ENCODE measurements at places on chromosomes 1 and 21. TPM values are rescaled to one million over a fixed set of nuclear protein-coding genes. Genes with fewer than 3 reads are reported as not detected.

DNA sequence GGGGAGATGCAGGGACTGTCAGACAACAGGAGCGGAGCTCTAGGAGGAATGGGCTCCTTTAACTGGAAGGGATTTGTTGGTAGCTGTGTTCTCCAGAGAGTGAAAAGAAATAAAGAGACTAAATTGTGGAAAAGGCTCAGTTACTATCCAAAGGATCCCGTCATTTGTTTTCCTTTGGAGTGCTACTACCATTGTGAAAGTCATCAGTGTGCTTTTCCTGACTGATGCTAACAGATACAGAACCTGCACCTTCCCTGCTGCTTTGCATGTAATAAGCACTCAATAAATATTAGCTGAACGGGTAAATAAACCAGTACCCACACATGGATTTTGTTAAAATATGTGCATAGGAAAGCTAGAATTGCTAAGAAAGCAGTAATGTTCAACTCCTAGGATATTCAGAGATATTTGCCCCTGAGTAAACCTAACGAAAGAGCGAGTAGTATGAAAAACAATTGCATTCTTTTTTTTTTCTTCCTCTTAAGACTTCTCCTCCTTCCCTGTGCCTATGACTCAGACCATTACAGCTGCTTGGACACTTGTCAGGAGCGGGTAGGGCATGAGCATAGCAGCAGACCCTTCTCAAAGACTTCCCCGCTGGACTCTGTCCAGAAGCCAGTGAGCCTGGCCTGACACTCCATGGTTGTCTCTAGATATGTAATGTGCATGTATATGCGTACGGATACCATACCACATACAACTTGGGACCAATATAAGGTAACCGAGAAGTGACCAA, 41.7 kb downstream of the PTGFRN start:
- H3K4me3 ChIP-seq, result no peak overlapping the region
- H3K27me3 ChIP-seq, result peaks cover 23% of the 10 kb centered on the region
- H3K27ac ChIP-seq, result no peak overlapping the region
- H3K36me3 ChIP-seq, result no peaks in the 10 kb centered on the region

Gene FCRL6
- total RNA-seq, result not detected

DNA sequence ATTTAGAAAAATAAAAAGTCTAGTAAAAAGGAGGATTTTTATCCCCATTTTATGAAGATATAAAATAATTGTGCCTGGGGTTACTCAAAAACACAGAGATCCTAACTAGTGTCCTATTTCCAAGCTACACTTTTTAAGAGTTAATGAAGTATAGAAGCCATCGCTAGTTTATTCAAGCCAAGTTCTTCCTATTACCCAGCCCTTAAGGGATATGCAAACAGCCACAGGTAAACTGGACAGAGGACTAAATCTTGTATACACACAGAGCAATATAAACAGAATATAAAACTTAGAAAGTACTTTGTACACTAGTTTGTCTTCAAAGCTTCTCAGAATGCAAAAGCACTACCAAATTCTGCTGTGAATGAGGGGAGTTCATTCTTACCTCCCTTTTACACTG, 111.1 kb downstream of the RERE start:
- peaks cover 5% of the 10 kb centered on the region for H3K36me3 ChIP-seq
- H3K4me3 ChIP-seq, result no peak overlapping the region
- H3K27me3 ChIP-seq, result no peaks in the 10 kb centered on the region
- H3K4me1 ChIP-seq, result peaks cover 41% of the 10 kb centered on the region

Gene KRTAP20-3
- total RNA-seq, result not detected

DNA sequence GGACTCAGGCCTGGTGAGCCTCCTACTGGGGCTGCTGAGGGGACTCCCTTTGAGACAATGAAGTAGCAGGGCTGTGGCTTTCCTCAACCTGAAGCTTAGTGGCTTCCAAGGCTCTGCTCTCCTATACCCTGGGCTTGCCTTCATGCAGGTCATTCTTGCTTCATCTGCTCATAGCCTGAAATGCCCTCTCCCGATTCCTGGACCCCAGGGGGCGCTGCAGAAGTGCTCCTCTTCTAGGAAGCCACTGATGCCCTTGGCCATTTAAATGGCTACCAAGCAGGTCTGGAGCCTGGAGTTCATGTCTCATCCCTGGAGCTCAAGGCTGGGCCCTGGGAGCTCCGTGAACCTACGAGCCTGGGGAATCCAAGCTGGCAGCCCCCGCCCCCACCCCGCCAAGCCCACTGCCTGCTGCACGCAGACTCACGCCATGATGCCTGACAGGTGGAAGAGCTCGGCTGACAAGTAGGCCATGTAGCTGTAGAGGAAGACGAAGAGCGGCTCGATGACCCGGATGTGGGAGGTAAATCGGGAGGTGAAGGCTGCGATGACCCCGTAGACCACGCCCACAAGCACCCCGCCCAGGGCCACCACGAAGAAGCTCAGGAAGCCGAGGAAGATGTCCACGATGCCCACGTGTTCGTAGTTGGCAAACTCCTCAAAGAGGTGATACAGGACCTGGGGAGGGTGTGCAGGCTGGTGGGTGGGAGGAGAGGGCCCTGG, 45.7 kb downstream of the SLC9A1 start:
- H3K36me3 ChIP-seq, result peaks cover 20% of the 10 kb centered on the region
- peaks cover 2% of the 10 kb centered on the region for H3K27me3 ChIP-seq
- DNase-seq, result peak; percentile 26
- H3K27ac ChIP-seq, result peak overlapping the region; percentile 48

Data from HFFc6 (cell line).